ENCODE measurements at places on chromosomes 1 and 21. TPM values are rescaled to one million over a fixed set of nuclear protein-coding genes. Genes with fewer than 3 reads are reported as not detected.

TPTE gene
- total RNA-seq, result not detected

BGLAP gene
- 4.2 TPM for total RNA-seq

RSPO1 gene
- total RNA-seq, result 74.6 TPM

CDC20 gene
- total RNA-seq, result not detected

SH2D5 gene
- total RNA-seq, result not detected

ABCD3 gene
- 22.6 TPM for total RNA-seq

TMPRSS15 gene
- total RNA-seq, result 0.07 TPM

SELENBP1 gene
- total RNA-seq, result 38.2 TPM

PLA2G2F gene
- 0.07 TPM for total RNA-seq

- no peak for DNase-seq
- no peak overlapping the region for H3K27ac ChIP-seq
- no peaks in the 10 kb centered on the region for H3K36me3 ChIP-seq
- H3K4me3 ChIP-seq, result no peak overlapping the region
These were observed 599.4 kb downstream of the LTN1 start for GRCh38 chr21:28393279-28393678.

DNA sequence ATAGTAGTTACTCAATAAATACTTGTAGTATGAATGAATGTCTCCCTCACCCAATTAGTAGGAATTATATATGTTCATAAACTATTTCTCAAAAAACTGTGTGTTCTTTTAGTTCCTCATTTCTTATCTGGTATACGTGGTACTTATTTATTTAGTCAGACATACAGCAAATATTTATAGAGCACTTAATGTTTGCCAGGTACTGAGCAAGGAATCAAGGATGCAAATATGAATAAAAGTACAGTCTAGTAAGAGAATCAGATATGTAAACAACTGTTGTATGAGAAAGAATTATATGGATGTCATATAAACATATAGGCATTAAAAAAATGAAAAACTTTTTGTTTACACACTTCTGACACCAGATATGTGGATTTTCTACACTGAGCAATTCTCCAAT is 58.5 kb downstream of the ATF6 start:
- H3K27me3 ChIP-seq, result no peaks in the 10 kb centered on the region
- H3K4me3 ChIP-seq, result no peak overlapping the region
- H3K27ac ChIP-seq, result no peak overlapping the region
- H3K4me1 ChIP-seq, result no peaks in the 10 kb centered on the region
- H3K36me3 ChIP-seq, result no peaks in the 10 kb centered on the region

- H3K27ac ChIP-seq, result peak overlapping the region; percentile 79
- peaks cover 8% of the 10 kb centered on the region for H3K4me1 ChIP-seq
- peak overlapping the region; percentile 69 for H3K4me3 ChIP-seq
- no peaks in the 10 kb centered on the region for H3K36me3 ChIP-seq
- DNase-seq, result no peak
These were observed 616 bp downstream of the TAF12 start for GRCh38 chr1:28642056-28642846.

DNA sequence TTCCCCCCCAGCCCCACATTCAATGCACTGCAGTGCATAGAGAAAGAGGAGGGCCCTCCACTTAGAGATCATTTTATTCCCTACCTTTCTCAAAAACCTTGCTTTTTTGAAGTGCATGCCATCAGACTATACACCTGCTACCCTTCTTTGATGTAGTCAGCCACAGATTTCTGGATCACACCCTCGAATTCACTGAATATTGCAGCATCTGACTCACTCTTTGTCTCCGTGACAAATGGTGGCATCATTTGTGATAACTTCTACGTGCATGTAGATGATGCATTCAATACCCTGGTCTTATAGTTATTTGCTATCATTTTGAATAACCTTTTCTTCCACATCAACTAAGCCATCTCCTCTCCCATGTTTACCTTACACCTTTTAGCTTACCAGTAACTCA is 310.3 kb upstream of the SGIP1 start:
- no peak overlapping the region for H3K4me3 ChIP-seq
- H3K4me1 ChIP-seq, result no peaks in the 10 kb centered on the region
- DNase-seq, result no peak
- H3K27me3 ChIP-seq, result no peaks in the 10 kb centered on the region
- no peaks in the 10 kb centered on the region for H3K36me3 ChIP-seq
- no peak overlapping the region for H3K27ac ChIP-seq

- DNase-seq, result no peak
- no peak overlapping the region for H3K27ac ChIP-seq
- no peaks in the 10 kb centered on the region for H3K4me1 ChIP-seq
These were observed 22.5 kb downstream of the CHD5 start for GRCh38 chr1:6157528-6158174.

DNA sequence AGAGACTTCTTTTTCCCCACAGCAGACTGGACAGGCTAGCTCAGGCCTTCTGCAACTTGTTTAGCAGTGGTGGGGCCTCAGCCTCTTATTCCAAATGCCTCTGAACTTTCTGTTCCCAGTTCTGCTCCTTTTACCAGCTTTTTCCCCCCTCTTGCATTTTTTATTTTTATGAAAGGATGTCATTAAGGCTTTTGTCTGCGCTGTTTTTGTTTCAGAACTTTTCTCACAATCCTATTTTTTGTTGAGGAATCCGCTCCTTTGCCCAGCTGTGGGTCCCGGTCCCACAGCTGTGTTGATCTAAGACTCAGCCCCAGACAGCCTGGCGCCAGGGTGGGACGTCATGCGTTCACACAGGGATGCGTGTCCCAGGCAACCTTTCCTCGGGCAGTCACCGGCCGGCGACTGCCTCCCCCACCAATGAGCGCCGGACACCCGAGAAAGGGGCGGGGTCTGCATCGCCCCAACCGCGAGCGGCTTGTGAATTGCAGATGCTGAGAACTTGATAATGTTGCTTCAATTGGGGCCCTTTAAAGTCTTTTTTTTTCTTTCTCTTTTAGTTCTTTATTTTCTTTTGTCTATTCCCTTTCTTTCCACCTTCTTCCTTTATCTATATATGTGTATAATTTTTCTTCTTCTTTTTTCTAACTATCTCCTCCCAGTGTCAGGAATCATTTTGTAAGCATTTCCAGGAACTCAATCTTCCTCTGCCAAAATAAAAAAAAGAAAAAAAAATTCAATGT is 3.0 kb upstream of the ID3 start:
- no peaks in the 10 kb centered on the region for H3K27me3 ChIP-seq
- no peaks in the 10 kb centered on the region for H3K36me3 ChIP-seq
- H3K4me3 ChIP-seq, result no peak overlapping the region

DNA sequence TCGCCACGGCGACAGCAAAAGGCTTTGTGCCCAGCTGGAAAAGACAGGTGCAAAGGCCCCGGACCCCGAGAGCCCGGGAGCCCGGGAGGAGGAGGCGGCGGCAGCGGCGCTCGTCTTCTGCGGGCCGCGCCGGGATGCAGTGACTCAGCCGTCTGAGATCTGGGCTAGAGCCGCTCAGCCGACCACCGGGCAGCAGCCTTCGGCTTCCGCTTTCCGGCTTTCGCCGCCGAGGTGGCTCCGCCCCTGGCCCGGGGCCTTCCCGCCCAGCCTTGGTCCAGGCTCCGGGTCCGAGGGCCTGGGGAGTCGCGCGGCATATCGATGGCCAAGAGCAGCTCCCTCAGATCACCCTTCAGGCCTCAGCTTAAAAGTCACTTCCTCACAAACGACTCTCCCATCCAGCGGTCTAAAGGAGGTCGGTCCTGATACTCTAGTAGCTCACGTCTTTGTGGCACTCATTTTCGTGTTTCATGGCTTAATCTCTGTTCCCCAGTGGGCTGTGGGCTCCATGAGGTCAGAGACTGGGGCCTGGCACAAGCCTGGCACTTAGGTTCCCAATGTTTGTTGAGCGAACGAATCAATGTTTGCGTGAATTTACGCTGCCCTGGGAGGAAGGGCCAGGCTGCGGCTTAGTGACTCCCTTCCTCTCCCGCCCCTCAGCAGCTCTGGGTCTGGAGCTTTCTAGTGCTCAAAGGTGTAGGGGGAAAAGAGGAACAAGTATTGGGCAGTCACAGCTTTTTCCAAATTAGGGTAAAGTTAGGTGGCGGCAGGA is at the start of gene PHTF1:
Gene PHTF1, minus strand, starts transcription at position 154 of the 769 bp plus-strand sequence. CDS start 783 bp downstream, outside the sequence.
- no peaks in the 10 kb centered on the region for H3K4me1 ChIP-seq
- H3K4me3 ChIP-seq, result peak within 1 kb of the TSS; percentile 51
- H3K36me3 ChIP-seq, result no peaks in the 10 kb centered on the region
- DNase-seq, result peak; percentile 74
- peak within 1 kb of the TSS; percentile 90 for H3K27ac ChIP-seq
- no peaks in the 10 kb centered on the region for H3K27me3 ChIP-seq

DNA sequence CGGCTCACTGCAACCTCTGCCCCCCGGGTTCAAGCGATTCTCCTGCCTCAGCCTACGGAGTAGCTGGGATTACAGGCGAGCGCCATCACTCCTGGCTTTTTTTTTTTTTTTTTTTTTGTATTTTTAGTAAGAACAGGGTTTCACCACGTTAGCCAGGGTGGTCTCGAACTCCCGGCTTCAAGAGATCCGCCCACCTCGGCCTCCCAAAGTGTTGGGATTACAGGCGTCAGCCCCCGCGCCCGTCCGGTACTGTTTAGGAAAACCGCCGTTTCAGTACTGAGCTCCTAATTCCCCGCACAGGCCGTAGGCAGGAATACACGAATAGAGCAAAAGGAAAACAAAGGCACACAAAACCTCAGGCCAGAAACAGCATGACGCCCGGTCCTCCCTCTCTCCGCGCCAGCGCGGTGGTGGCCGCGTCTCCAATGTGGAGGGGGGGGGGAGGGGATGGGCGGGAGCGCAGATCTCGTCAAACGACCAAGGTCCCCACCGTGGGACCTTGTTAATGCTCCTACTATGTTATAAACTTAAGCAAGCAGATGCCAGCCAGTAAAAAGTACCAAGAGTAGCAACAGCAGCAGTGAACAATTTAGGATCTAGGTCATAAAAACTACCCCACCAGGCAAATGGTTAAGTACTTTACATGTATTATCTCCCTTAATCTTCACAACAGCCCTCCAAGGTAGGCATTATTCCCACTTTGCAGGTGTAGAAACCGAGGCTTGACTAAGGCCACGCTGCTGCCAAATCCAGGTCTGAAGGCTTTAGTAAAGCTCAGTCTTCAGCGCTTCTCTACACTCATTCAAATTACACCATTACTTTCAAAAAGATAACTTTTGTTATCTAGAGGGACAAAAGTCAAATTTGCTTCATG is 648 bp upstream of the ADAR start:
- no peaks in the 10 kb centered on the region for H3K4me1 ChIP-seq
- DNase-seq, result no peak
- no peaks in the 10 kb centered on the region for H3K36me3 ChIP-seq
- no peaks in the 10 kb centered on the region for H3K27me3 ChIP-seq

DNA sequence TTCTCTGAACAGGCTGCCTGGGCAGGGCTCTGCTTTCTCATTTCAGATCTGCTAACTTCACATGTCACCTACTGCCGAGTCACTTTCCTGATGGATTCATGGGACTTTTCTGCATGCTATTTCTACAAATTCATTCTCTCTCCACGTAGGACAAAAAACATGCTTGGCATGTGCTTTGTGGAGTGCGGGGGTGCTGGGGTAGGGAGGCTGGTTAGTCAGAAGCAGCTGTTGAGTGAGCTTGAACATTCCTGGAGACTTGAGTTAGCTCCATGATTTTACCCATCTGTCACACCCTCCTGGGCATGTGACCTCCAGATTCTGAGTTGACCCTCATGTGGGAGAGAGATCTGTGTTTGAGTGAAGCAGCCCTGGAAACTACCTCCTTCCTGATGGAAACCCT is 71.4 kb downstream of the UCK2 start:
- no peak overlapping the region for H3K4me3 ChIP-seq
- H3K27me3 ChIP-seq, result no peaks in the 10 kb centered on the region
- peak overlapping the region; percentile 58 for H3K27ac ChIP-seq
- H3K36me3 ChIP-seq, result no peaks in the 10 kb centered on the region
- peak; percentile 32 for DNase-seq

DNA sequence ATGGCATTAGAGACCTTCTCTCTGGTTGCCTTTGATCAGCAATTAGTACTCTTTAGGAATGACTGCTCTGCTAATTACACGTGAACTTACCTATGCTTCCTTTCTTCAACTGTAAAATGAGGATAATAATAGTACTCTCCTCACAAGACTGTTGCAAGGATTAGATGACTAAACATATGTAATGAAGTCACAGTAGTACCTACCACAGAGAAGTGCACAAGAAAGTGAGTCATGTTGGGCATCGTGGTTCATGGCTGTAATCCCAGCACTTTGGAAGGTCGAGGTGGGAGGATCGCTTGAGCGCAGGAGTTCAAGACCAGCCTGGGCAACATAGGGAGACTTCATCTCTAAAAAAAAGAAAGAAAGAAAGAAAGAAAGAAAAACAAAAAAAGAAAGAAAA is 68.1 kb upstream of the AK4 start:
- H3K36me3 ChIP-seq, result no peaks in the 10 kb centered on the region
- H3K4me1 ChIP-seq, result no peaks in the 10 kb centered on the region
- H3K4me3 ChIP-seq, result no peak overlapping the region
- no peaks in the 10 kb centered on the region for H3K27me3 ChIP-seq
- no peak for DNase-seq

DNA sequence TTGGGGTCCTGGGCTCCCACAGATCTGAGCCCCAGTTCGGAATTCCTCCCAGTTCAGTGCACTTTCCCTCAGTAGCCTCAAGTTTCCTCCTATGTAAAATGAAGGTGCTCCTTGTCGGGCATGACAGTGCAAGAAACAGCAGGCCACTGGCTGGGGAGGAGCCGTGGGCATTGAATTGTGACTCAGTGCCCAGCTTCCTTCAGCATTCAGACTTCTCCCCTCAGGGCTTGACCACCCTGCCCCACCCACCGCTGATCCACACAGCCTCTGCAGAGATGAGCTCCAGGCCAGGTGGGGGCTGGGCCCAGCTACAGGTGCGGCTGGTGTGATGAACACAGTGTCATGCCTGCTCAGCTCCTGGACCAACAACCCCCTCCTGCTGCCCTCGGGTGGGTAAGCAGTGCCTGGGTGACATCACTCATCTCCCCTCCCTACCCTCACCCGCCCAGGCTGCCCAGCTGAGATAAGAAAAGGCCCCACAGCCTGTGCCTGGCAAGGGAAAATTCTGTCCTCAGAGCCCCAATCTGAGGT is 4.9 kb downstream of the MOB3C start:
- no peak overlapping the region for H3K4me3 ChIP-seq
- no peaks in the 10 kb centered on the region for H3K4me1 ChIP-seq
- no peak overlapping the region for H3K27ac ChIP-seq
- no peaks in the 10 kb centered on the region for H3K36me3 ChIP-seq

GRCh38 chr1:99180915-99181314 is 83.4 kb upstream of the PLPPR4 start:
- no peaks in the 10 kb centered on the region for H3K36me3 ChIP-seq
- no peak for DNase-seq
- H3K4me3 ChIP-seq, result no peak overlapping the region
- no peaks in the 10 kb centered on the region for H3K4me1 ChIP-seq

- H3K27me3 ChIP-seq, result no peaks in the 10 kb centered on the region
- no peak for DNase-seq
- no peaks in the 10 kb centered on the region for H3K36me3 ChIP-seq
- no peak overlapping the region for H3K4me3 ChIP-seq
- H3K27ac ChIP-seq, result no peak overlapping the region
These were observed 49.1 kb upstream of the SDC3 start for GRCh38 chr1:30957560-30958222.

DNA sequence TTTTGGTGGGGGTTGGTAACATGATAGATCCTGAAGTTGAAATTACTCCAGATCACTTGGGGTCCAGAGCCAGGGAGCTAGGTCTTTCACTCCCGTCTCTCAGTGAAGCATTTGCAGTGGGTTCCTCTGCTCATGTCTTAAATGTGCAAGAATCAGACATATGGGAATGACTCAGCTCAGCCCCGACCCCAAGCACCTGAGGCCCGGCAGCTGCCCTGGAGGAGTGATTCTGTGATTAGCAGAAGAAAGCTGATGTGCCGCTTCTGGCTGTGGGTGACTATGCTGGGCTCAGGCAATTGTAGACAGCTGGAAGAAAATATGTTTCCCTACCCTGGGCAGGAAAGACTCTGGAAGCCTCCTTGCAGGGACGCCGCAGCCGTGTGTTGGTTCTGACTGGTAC is 601.7 kb downstream of the NPHP4 start:
- no peaks in the 10 kb centered on the region for H3K36me3 ChIP-seq
- no peak overlapping the region for H3K27ac ChIP-seq
- no peaks in the 10 kb centered on the region for H3K27me3 ChIP-seq
- no peak overlapping the region for H3K4me3 ChIP-seq
- no peaks in the 10 kb centered on the region for H3K4me1 ChIP-seq
